ENCODE measurements at places on chromosomes 12 and 14.

DNA sequence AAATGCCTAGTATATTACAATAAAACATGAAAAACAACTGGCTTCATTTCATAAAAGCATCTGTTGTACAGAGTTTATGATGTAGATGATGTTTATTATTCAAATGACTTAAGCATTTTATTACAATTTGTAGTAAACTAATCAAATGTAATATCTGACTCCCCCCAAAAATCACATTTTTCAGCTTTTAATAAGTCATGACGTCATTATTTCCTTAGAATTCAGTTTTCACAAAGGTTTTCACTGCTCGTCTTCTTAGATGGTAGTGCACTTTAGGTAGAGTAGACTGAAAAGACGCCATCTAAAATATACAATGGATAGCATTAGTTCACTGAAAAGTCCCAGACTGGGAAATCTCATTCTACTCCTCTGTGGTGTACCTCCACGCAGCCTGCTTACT, 181.5 kb downstream of the ACSS3 start:
- no peak for DNase-seq

DNA sequence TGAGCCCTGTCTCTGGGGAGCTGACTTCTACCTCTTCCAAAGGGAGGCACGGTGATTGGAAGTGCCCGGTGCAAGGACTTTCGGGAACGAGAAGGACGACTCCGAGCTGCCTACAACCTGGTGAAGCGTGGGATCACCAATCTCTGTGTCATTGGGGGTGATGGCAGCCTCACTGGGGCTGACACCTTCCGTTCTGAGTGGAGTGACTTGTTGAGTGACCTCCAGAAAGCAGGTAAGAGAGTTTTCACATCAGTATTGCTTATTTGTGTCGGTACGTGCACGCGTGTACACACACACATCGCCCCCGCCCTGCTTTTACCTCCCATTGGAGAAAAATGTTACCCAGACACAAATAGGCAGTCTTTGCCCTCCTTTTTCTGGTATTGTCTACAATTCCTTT, 13.7 kb downstream of the PFKM start:
- DNase-seq, result no peak

- no peak for DNase-seq
Observed at GRCh38 chr14:47651337-47651736, 24.1 kb downstream of the MDGA2 start.

DNA sequence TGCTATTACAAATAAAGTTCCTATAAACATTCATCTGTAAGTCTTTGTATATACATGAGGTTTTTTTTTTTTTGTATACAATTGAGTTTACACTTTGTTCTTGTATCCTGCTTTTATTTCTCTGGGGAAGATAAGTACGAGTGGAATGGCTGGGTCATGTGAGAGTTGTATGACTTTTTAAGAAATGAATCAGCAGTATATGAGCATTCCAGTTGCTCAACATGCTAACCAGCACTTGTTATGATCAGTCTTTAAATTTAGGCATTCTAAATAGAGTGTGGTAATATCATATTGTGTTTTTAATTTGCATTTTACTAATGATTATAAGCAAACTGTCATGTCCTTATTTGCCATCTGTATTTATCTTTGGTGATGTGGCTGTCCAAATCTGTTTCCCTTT, 44.7 kb upstream of the AMIGO2 start:
- DNase-seq, result no peak

DNA sequence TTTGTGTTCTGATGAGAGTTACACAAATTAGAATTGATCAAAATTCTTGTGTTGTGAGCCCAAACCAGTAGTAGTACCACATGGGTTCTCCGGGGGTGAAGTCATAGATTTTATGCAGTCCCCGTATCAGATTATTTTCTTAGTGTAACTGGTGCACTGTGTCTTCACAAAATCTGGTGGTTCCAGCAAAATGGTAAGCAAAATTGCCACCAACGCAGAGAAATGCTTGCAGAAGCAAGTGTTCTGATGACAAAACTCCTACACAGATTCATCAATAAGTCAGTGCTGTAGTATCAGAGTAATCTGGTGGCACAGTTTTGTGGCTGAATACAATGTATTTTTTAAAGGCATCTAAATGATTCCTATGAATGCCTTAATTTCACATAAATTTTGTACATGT, 1.3 kb upstream of the CACNA2D4 start:
- DNase-seq, result no peak

GRCh38 chr12:7503686-7504415, at the start of gene CD163:
TSS of gene CD163 (minus strand) at chr12:7503777. CDS start at chr12:7503690, 87 bp downstream.
- no peak for DNase-seq

- DNase-seq, result no peak
Observed at GRCh38 chr12:48883305-48884161, 17.9 kb upstream of the RND1 start.

- DNase-seq, result no peak
Observed at GRCh38 chr14:41498959-41499358, 107.7 kb upstream of the LRFN5 start.

DNA sequence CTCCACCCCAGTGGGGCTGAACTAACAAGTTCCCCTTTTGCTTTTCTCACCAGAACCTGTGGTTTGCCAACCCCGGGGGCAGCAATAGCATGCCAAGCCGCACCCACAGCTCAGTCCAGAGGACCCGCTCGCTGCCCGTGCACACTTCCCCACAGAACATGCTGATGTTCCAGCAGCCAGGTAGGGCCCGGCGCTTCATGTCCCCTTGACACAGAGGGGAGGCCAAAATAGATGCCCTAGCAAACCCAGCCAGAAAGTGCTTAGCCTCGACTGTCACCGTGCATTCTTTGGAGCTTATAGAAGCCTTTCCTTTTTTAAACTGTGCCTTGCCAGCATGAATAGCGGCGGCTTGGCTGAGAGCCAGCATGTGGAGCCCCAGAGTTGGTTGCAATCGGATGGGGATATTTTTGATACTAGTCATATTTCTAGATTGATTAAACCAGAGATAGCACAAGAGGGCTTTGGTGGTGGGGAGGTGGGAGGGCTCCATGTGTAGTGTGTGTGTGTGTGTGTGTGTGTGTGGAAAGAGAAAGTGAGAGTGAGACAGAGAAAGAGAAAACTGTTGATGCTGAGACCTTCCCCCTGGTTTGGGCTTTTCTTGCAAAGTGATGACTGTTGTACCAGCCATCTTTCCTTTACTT, 126.1 kb downstream of the GCH1 start:
- DNase-seq, result no peak

GRCh38 chr12:90100579-90100978, 391.9 kb upstream of the ATP2B1 start:
- no peak for DNase-seq

DNA sequence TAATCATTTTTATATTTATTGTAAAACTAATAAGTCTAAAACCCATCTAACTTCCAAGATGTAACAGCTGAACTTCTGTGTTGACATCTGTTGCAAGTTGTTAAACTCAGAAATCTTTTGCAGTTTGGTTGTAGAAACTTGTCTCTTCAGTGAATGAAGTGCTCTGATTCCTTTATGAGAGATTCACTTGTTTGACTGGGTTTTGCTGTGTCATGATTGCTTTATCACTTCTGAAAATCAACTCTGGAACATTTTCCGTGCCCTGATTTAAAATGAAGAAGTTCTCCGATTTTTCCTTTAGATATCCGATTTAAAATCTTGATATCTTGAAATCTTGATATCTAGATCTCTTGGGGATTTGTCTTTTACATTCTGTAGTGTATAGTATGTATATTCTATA, 65.1 kb downstream of the DIP2B start:
- DNase-seq, result no peak

DNA sequence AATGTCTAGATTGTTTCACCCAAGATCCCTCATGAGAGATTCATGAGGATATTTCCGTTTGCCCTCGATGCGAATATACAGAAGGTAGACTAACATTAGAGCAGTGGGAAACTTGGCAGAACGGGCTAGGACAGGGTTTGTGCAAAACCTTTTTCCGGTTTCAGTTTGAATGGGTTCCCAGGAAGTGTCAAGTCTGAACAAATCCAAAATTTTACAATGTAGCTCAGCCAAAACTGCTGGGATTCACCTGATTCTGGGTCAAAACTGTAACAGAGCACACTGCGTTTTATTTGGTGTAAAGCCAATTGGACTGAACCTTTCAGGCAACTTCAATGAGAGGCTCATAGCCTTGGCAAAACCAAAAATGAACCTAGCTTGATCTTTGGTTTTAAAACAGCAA, 337.8 kb upstream of the DIO2 start:
- no peak for DNase-seq

DNA sequence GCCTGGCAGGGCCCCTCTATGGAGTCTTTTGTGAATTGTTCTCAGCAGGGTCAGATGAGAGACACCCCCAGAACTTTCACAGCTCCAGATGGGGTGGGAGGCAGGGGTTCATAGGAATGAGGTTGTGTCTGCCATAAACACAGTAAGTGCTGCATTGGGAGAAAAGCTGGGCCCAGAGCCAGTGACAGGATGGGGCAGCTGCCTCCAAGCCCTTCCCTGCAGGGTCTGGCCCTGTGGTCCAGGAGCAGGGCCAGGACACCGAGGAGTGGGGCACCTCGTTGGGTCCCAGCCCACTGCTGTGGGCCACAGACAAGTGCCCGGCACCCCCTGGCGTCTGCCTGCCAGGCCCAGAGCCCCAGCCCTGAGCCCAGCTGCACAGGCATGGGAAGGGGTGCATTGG, 13.3 kb downstream of the INF2 start:
- no peak for DNase-seq

DNA sequence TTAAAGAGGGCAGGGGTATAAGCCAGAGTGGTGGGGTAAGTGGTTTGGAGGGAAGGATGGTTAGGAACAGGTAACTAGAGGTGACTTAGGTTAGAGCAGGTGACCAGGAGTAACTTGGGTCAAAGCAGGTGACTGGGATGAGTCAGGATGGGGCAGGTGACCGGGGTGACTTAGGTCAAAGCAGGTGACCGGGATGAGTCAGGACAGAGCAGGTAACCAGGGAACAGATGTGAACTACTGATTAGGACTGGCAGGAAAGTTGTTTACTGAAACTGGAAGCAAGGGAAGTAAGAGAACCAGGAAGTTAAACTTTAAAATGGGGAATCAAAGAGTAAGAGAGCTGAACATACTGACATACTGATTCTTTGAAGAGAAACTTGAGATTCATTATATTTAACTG, 57.4 kb downstream of the FSCB start:
- DNase-seq, result no peak

DNA sequence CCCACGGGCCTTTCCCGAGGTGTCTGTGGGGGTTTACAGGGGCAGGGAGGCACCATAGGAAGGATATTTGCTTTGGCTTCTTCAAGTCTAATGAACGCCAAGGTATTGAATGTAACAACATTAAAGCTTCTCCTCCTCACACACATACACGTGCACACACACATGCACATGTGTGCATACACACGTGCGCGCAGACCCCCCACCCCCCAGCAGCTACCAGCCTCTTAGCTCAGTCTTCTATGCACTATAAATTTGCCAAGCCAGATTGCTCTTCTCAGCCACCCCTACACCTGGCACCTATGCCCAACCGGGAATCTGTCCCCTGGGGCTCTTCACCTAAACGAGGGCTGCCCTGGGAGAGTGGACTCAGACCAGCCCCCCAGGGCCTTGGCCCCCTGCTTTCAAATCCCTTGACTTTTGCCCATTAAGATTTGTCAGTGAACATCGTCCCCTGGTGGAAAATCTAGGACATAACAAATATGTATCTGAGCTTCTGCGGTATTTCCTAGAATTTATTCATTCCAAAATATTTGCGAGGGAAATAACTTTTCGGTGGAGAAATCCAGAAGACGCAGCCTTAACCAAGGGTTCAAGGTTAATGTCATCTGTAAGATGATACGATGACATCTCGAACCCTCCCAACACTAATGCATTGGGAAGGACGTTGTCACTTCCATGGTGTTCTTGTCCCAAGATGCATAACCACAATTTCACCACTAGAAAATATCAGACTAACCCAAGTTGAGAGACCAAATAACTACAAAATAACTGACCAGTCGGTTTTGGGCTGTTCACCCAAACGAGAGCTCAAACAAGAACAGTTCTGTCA, 330.4 kb downstream of the MED13L start:
- no peak for DNase-seq

DNA sequence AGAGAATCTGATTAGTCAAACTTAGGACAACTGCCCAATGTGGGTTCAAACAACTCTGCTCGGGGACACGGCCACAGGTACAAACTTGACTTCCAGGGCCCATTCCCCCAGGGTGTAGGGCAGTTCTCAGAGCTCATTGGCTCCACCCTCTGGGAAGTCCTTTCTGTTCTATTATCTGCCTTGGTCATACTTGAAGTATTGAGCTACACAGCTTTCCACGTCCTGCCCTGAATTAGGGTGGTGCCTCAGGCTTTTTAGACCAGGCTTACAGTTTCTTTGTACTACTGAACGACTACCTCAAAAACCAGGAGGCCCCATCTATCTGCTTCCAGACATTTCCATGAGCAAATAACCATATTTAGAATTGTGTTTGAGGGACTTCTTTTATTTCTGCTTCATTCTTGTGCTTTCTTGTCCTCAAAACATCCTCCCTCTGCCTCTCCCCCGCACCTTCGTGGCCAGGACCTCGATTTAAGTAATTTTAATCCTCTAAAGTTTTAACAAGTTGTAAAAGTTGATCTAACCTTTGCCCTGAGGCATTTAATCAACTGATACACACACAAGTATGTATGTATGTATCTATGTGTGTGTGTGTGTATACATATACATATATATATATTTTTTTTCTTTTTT, 281.7 kb upstream of the AMIGO2 start:
- DNase-seq, result no peak

- DNase-seq, result no peak
Observed at GRCh38 chr14:68395604-68396003, 397.3 kb downstream of the ZFP36L1 start.

DNA sequence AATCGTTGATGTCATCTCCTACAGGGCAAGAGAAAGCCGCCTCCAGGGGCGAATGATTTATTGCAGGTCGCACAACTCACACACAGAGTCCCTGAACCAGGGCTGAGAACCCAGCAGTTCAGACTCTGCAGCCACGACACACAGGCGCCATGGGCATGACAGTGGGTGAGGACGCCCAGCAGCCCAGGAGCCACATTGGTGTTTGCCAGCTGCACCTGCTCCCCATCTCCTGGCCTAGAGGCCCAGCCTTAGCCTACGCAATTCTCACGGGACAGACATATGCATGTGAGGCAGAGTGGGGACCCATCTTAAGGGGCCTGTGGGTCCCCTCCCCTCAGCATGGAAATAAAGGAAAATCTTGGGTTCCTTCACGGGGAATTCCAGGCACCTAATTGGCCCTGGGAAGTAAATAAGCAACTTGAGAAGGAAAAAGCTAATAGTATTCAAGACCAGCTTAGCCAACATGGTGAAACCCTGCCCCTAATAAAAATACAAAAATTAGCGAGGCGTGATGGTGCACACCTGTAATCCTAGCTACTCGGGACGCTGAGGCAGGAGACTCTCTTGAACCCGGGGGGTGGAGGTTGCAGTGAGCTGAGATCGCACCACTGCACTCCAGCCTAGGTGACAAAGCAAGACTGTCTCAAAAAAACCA, 69.3 kb downstream of the RIMBP2 start:
- DNase-seq, result no peak

DNA sequence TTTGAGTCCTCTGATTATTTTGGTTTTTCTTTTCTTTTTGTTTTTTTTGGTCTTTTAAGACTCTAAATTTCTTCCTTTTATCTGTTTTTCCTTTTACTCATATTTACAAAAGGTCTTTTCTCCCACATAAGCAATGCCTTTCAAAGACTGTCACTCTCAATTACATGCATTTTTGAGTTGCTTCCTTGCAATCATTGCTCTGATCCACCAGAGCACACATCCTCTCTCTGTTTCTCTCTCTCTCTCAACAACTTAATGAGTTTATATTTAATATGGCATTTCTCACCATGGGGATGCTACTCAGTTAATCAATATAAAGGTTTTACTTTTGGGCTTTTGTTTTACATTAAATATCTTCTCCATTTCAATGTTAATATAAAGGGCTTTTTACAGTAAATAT, 62.7 kb upstream of the OR10AD1 start:
- no peak for DNase-seq

- no peak for DNase-seq
Observed at GRCh38 chr12:101779626-101780025, 40.4 kb upstream of the SYCP3 start.

Measured in nephron progenitor cell (in vitro differentiated cells).